ENCODE measurements at places on chromosomes 7 and 10. TPM values are rescaled to one million over a fixed set of nuclear protein-coding genes. Genes with fewer than 3 reads are reported as not detected.

- H3K36me3 ChIP-seq, result no peaks in the 10 kb centered on the region
- H3K4me1 ChIP-seq, result no peaks in the 10 kb centered on the region
- DNase-seq, result no peak
- no peaks in the 10 kb centered on the region for H3K27me3 ChIP-seq
- H3K27ac ChIP-seq, result no peak overlapping the region
- H3K4me3 ChIP-seq, result no peak overlapping the region
Observed at GRCh38 chr10:81546243-81546642, 328.8 kb upstream of the NRG3 start.

GRCh38 chr7:88795553-88795952, at the start of gene TEX47:
Gene TEX47, minus strand, starts transcription at chr7:88795737. Its CDS starts 795 bp downstream, at chr7:88794942.
- H3K4me1 ChIP-seq, result no peaks in the 10 kb centered on the region
- H3K27ac ChIP-seq, result no peak within 1 kb of the TSS
- H3K4me3 ChIP-seq, result no peak within 1 kb of the TSS
- H3K36me3 ChIP-seq, result no peaks in the 10 kb centered on the region
- H3K27me3 ChIP-seq, result no peaks in the 10 kb centered on the region
- no peak for DNase-seq

DNA sequence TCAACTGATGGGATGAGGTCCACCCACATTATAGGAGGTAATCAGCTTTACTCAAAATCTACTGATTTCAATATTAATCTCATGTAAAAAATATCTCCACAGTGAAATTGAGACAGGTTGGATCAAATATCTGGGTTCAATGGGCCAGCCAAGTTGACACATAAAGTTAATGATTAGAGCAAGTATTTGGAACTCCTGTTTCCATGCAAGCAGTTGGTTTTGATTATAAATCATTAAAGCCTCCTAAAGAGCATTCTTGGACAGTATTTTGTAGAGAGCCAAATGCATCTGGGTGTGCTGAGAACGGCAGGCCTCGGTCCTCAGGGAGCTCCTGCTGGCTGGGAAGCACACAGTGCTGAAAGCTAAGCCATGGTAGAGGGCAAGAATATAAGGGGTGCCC, 126.9 kb upstream of the BTBD16 start:
- no peak overlapping the region for H3K4me3 ChIP-seq
- no peak for DNase-seq
- H3K27ac ChIP-seq, result no peak overlapping the region

DNA sequence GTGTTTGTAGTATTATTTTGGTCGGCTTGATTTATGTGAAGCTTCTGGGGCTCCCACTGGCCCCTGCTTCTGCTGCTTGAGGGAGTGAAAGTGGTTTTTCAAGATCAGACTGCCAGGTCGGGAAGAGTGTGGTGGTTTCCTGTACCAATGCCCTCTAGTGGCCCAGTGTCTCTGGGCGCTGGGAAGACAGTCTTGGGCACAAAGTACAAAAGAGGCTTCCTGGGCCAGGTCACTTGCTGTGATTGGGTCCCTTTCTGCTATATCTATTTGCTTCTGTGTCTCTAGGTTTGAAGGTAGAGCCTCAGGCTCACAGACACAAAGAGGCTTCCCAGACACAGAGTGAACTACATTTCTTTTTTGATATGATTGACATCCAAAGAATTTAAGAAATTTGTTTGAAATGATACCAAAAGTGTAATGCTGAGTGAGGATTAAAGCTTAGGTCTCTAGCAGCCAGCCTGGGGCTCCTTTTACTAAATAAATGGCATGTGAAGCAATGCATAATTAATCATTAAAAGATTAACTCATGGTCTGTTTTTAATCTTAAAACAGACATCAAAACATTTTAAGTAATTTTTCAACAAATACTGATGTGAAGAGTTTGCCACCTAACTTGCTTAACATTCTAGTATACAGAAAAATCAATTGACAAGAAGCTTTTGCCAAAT, 36.3 kb downstream of the ABCB1 start:
- no peaks in the 10 kb centered on the region for H3K4me1 ChIP-seq
- no peak overlapping the region for H3K4me3 ChIP-seq
- no peak for DNase-seq
- H3K27ac ChIP-seq, result no peak overlapping the region
- no peaks in the 10 kb centered on the region for H3K27me3 ChIP-seq

DNA sequence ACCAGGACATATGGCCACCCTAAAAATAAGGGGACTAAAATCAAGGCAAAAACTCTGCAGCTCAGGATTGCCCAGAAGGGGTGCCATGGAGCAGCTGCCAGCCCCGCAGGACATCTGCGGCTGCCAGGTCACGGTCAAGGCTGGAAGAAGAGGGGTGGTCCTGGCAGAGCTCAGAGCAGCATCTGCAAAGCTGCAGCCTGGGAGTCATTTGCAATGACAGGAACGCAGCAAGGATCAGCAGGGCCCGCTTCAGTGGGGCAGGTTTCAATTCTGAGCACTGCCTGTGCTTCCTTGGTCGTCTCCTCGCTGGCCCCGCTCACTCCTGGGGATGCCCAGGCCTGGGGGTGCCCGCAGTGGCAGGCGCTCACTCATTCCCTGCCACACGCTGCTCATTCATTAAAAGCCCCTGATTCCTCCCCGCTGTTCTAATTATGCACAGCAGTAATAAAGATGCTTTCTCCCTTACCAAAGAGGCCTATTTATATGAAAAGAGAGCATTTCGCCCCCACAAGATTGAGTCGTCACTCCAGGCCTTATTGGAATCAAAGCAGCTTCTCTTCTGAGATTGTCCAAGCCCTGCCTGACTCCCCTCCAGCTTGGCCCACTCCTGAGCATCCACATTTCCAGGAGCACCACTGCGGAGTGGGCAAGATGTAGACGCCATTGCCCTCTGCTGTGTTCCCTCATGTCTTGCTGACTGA, 4.6 kb downstream of the HSPA12A start:
- peaks cover 14% of the 10 kb centered on the region for H3K27me3 ChIP-seq
- no peak for DNase-seq
- no peaks in the 10 kb centered on the region for H3K4me1 ChIP-seq
- H3K4me3 ChIP-seq, result no peak overlapping the region
- no peaks in the 10 kb centered on the region for H3K36me3 ChIP-seq

DNA sequence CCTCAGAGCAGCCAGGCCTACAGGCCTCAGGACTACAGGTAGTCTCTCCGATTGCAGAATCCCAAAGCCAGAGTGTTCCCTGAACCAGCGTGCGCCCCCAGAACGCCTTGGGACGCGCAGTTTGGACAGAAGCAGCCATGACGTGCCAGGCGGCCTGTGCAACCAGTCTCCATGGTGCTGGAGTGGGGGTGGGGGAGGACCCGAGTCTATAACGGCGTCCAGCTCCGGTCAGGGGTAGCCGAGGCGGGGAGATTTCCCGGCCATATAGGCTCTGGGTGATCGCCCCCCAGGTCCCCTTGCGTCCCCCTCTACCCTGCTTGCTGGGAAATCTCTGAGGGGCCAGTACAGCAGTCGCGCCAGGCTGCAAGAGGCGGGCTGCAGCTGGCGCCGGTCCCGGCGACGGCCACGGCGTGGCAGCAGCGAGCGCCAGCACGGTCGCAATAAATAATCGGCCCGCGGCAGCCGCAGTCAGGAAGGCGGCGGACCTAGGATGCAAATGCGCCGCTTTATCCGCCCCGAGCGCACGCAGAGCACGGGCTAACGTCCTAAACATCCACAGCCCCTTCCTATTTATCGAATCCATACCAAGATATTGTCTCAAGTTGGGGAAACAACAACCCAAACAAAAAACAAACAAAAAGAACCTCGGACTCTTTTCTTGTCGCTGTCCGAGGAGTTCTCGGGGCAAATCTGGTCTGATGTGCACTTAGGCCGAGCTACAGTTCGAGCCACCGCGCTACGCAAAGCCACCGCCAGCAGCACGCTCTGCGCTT, 1.6 kb downstream of the HOXA3 start:
- H3K4me1 ChIP-seq, result peaks cover 29% of the 10 kb centered on the region
- H3K4me3 ChIP-seq, result peak overlapping the region; percentile 70
- peaks cover 91% of the 10 kb centered on the region for H3K27me3 ChIP-seq
- H3K36me3 ChIP-seq, result no peaks in the 10 kb centered on the region

DNA sequence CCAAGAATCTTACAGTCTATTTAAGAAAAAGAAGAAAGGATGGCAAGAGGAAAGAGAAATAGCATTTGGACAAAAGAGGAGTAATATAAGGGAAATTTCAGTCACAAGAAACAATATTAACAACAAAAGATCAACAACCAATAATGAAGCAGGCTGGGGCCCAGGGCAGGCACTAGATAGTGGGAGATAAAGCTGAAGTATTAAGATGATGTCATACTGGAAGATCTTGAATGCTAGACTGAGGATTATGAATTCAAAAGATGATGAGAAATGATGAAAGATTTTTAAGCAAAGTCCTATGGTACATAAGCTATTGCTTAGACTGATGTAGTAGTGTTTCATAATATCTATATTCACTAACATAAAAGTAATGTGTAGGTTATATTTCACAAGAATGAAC, 51.8 kb upstream of the SPOCK2 start:
- no peaks in the 10 kb centered on the region for H3K4me1 ChIP-seq
- H3K27ac ChIP-seq, result no peak overlapping the region
- no peak overlapping the region for H3K4me3 ChIP-seq
- no peaks in the 10 kb centered on the region for H3K36me3 ChIP-seq
- no peak for DNase-seq

DNA sequence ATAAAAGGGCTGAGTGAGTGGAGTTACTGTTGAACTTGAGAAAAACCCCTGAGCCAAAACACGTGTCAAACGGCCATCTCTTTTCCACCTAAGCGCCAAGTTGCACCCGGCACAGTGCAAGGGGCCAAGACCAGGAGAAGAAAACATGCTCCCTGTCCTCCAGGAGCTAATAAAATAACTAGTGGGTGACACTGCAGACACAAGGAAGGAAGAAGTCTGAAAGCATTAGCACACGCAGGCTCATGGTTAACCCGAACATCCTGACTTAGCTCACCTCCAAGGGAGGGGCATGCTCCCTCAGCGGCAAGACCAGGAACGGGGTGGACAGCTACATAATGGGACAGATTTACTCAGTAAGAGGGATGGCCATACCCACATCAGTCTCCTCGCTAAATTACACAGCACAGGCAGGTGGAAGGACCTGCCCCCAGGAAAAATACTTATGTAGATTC, 65.0 kb downstream of the PIP4K2A start:
- DNase-seq, result no peak
- no peak overlapping the region for H3K27ac ChIP-seq
- peaks cover 48% of the 10 kb centered on the region for H3K4me1 ChIP-seq
- H3K27me3 ChIP-seq, result no peaks in the 10 kb centered on the region

CPEB3 gene
- total RNA-seq, result 5.7 TPM

- H3K4me1 ChIP-seq, result peaks cover 31% of the 10 kb centered on the region
- no peak overlapping the region for H3K27ac ChIP-seq
- peaks cover 49% of the 10 kb centered on the region for H3K36me3 ChIP-seq
- H3K27me3 ChIP-seq, result no peaks in the 10 kb centered on the region
- no peak for DNase-seq
Observed at GRCh38 chr7:195010-195829, 2.8 kb downstream of the FAM20C start.

TMEM229A gene
- not detected for total RNA-seq

GRCh38 chr7:70947181-70947580, 184.8 kb upstream of the GALNT17 start:
- H3K4me1 ChIP-seq, result no peaks in the 10 kb centered on the region
- no peak for DNase-seq
- no peaks in the 10 kb centered on the region for H3K36me3 ChIP-seq

- DNase-seq, result no peak
- no peak overlapping the region for H3K27ac ChIP-seq
- no peak overlapping the region for H3K4me3 ChIP-seq
- no peaks in the 10 kb centered on the region for H3K27me3 ChIP-seq
- no peaks in the 10 kb centered on the region for H3K36me3 ChIP-seq
Observed at GRCh38 chr7:40827222-40828085, 692.6 kb downstream of the SUGCT start.

PPP1R3C gene
- 15.1 TPM for total RNA-seq

IDI2 gene
- not detected for total RNA-seq

GRCh38 chr10:14605231-14605925, 169.3 kb downstream of the FAM107B start:
- H3K4me3 ChIP-seq, result peak overlapping the region; percentile 74
- peak overlapping the region; percentile 85 for H3K27ac ChIP-seq
- H3K27me3 ChIP-seq, result no peaks in the 10 kb centered on the region
- peaks cover 17% of the 10 kb centered on the region for H3K4me1 ChIP-seq
- H3K36me3 ChIP-seq, result peaks cover 10% of the 10 kb centered on the region
- no peak for DNase-seq

- H3K27ac ChIP-seq, result no peak overlapping the region
- H3K36me3 ChIP-seq, result no peaks in the 10 kb centered on the region
- peak; percentile 47 for DNase-seq
- no peak overlapping the region for H3K4me3 ChIP-seq
- H3K4me1 ChIP-seq, result no peaks in the 10 kb centered on the region
Observed at GRCh38 chr10:131875501-131875900, 25.3 kb upstream of the PPP2R2D start.

DNA sequence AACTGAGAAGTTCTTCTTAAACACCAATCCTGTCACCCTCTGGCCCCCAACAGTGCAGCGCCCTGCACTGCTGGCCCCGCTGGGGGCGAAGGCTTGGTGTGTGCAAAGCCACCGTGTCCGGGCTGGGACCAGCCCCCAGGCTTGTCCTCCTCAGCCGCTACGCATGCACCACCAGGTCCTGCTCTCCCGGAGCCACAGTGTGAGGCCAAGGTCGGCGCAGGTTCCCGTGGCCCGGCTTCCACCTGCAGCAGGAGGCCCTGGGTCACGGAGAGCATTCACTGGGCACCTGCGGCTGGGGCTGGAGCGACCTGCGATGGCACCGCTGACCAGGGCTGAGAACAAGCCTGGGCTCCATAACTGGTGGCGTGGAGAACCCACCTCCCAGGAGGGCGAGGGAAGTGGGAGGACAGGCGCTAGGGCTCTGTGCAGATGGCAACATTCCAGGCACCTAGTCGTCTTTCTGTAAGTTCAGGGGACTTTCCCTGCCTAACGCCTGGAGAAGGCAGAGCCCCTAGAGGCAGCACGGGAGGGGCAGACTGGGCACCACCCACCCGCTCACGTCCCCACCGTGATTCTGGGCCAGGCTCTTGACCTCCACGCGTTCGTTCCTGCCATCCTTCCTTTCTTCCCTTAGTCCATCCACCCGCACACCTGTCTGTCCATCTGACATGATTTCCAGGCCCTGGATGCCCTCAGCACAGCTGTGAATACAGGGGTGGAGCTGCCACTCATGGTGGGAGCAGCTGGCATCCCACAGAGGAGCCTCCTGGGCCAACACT, 271.6 kb downstream of the ELFN1 start:
- H3K4me3 ChIP-seq, result no peak overlapping the region
- H3K4me1 ChIP-seq, result peaks cover 4% of the 10 kb centered on the region
- H3K27ac ChIP-seq, result no peak overlapping the region
- no peak for DNase-seq
- no peaks in the 10 kb centered on the region for H3K27me3 ChIP-seq

DNA sequence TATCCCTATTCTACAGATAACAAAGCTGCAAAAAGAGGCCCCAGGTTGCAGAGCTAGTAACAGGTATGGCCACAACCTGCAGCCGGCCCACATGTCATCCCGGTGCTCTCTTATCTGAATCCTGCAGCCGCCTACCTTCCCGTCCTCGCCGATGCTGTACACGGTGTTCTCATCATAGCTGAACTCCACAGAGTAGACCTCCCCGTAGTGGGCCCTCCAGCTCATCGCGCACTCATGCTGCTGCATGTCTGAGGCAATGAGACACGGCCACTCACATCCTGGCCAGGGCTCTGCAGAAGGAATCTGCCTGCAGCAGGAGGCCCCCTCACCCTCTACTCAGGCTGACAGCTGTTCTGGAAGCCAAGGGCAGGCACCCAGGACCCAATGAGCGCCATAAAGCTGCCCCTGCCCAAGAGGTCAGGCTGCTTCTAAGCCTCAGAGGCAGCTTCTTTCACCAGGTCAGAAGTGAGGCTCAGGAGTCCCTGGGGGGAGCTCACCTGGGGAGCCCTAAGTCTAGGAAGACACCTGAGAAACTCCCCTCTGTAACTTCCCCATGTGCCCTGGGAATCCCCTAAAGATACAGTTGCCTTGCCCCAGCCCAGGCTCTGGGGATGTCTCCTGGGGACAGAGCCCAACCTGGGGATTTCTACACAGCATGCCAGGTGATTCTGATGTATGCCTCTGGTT, 17.9 kb upstream of the CYREN start:
- H3K27ac ChIP-seq, result no peak overlapping the region
- peaks cover 89% of the 10 kb centered on the region for H3K36me3 ChIP-seq
- no peak overlapping the region for H3K4me3 ChIP-seq
- no peak for DNase-seq

All from upper lobe of right lung (tissue), 1 donor.